GM23248 (cell line): ENCODE measurements at places on chromosomes 13 and 19. TPM values are rescaled to one million over a fixed set of nuclear protein-coding genes. Genes with fewer than 3 reads are reported as not detected.

- no peaks in the 10 kb centered on the region for H3K27me3 ChIP-seq
- no peak overlapping the region for H3K4me3 ChIP-seq
- DNase-seq, result no peak
Measured at GRCh38 chr19:54696117-54696548, 28.1 kb upstream of the KIR3DL3 start.

SYNGR4 gene
- not detected in 2 replicates for total RNA-seq

ZNF160 gene
- total RNA-seq, result 20.2 and 23.0 TPM in 2 replicates

DNA sequence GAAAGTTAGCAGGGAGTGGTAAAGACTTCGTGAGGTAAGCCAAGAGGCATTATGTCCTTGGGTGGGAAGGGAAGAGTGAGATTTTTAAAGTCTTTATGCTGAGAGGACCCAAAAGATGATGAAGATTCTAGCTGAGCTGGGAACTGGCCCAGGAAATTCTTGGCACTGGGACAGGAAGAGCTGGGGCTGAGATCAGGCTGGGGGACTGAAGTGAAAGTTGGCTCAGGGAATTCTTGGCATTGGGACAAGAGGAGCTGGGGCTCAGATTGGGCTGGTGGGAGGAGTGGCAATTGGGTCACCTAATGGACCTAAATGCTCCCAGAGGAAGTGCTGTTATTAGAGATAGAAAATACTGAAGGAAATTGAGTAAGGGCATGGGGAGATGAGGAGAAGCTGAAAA is 8.8 kb downstream of the SCEL start:
- peak; percentile 17 for DNase-seq
- H3K4me1 ChIP-seq, result no peaks in the 10 kb centered on the region
- no peak overlapping the region for H3K4me3 ChIP-seq
- H3K27ac ChIP-seq, result no peak overlapping the region
- H3K36me3 ChIP-seq, result no peaks in the 10 kb centered on the region
- no peaks in the 10 kb centered on the region; the same call in 1 of the 2 replicates for H3K27me3 ChIP-seq

CEACAM7 gene
- total RNA-seq, result not detected in 2 replicates

DNA sequence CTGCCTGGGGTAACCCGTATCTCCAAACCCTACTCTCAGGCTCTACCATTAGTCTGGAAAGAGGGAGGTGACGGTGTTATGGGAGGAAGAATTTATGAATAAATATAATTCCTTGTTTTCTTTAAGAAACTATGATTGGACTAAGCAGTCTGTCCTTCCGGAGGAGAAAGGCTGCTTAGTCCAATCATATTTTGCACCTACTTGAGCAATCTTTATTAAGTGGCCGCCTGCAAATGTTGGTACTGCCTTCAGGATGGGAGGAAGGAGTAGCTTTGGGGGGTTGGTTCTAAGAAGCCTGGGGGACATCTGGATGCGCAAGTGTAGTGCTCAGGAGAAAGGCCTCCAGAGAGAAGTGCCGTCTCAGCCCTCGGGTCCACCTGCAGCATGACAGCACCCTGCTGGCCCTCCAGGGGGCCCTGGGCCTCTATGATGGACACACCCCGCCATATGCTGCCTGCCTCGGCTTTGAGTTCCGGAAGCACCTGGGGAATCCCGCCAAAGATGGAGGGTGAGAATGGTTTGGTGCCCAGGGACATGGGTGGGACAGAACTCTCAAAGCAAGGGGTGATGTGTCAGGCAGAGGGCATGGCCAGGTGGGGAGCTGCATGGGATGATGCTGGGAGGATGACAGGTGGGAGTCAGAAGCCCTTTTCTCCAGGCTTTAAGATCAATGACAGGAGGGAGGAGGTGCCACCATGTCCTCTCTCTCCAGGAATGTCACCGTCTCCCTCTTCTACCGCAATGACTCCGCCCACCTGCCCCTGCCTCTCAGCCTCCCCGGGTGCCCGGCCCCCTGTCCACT is 4.1 kb downstream of the ACP4 start:
- H3K27ac ChIP-seq, result no peak overlapping the region
- no peaks in the 10 kb centered on the region; the same call in 1 of the 2 replicates for H3K36me3 ChIP-seq
- H3K4me3 ChIP-seq, result no peak overlapping the region
- no peaks in the 10 kb centered on the region for H3K27me3 ChIP-seq
- H3K4me1 ChIP-seq, result no peaks in the 10 kb centered on the region
- DNase-seq, result peak; percentile 22

ZNF506 gene
- total RNA-seq, result 11.8 and 20.0 TPM in 2 replicates

CRB3 gene
- not detected in 2 replicates for total RNA-seq

GRCh38 chr19:46428239-46429135 is at the start of gene PNMA8C:
PNMA8C (minus strand) TSS chr19:46428936; CDS start chr19:46428359, 577 bp downstream.
- DNase-seq, result peak; percentile 78
- peaks cover 11% of the 10 kb centered on the region; the same call in 1 of the 2 replicates for H3K4me1 ChIP-seq
- H3K36me3 ChIP-seq, result no peaks in the 10 kb centered on the region
- H3K27ac ChIP-seq, result no peak within 1 kb of the TSS
- H3K4me3 ChIP-seq, result peak within 1 kb of the TSS; percentile 40; the same call in 1 of the 2 replicates

DNA sequence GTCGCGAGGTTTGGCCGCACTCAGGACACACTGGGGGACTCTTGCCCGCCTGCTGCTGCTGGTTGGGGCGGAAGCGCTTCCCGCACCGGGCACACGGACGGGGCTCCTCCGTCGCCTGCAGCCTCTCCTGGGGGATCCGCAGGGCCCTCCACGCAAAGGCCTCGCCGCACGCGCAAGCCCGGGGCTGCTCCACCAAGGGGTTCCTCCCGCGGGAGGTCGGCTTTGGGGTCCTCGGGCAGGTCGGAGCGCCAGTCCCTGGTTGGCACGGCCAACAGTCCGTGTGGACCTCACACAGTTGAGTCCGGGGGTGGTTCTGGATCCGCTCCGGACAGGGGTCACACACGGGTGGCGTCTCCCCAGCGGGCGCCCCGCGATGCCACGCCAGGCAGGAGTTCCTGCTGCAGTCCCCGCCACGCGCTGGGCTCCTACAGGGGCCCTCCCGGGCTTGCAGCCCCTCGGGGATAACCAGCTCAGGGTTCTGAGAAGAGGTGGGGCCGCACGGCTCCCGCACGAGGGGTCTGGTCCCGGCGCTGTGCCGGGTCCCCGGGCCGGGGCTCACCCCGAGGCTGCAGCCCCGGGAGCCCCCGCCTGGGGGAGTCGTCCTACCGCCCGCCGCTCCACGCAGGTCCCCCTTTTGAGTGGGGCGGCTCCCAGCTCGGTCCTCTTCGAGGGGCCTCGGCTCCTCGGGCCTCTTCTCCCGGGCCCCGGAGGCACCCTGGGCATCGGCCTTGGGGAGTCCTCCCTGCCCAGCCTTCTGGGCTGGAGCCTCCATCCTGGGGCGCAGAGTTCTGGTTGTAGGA is 6.2 kb upstream of the ZNF497 start:
- H3K4me1 ChIP-seq, result no peaks in the 10 kb centered on the region
- H3K27me3 ChIP-seq, result no peaks in the 10 kb centered on the region
- no peaks in the 10 kb centered on the region for H3K36me3 ChIP-seq

GRCh38 chr13:76163761-76164160 is 527.6 kb downstream of the LMO7 start:
- no peaks in the 10 kb centered on the region for H3K36me3 ChIP-seq
- H3K4me1 ChIP-seq, result no peaks in the 10 kb centered on the region
- DNase-seq, result no peak
- H3K4me3 ChIP-seq, result no peak overlapping the region
- H3K27ac ChIP-seq, result no peak overlapping the region

DNA sequence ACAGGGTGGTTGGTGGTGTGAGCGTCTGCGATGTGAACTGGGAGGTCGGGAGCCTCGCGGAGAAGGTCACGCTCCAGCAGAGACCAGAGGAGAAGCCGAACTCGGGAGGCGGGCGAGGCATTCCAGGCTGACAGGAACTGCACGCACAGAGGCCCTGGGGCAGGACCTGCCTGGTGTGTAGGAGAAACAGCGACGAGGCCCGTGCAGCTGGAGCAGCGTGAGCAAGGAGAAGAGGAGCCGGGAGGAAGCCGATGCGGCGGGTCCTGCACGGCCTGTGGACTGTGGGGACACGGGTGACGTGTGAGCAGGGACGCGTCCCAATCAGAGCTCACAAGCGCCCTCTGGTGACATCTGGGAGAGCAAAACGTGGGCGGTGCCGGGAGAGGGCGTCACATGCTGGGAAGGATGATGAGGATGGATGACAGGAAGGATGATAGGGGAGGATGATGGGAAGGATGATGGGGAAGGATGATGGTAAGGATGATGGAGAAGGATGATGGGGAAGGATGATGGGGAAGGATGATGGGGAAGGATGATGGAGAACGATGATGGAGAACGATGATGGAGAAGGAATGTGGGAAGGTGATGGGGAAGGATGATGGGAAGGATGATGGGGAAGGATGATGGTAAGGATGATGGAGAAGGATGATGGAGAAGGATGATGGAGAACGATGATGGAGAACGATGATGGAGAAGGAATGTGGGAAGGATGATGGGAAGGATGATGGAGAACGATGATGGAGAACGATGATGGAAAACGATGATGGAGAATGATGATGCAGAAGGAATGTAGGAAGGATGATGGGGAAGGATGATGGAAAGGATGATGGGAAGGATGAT is 16.1 kb upstream of the MADCAM1 start:
- no peaks in the 10 kb centered on the region for H3K27me3 ChIP-seq
- peak overlapping the region; percentile 46 for H3K4me3 ChIP-seq
- no peak overlapping the region for H3K27ac ChIP-seq

ERICH6B gene
- not detected in 2 replicates for total RNA-seq

GRCh38 chr13:43270130-43270830 is 246.9 kb downstream of the DNAJC15 start:
- peaks cover 46% of the 10 kb centered on the region for H3K4me1 ChIP-seq
- DNase-seq, result no peak
- no peaks in the 10 kb centered on the region for H3K27me3 ChIP-seq
- H3K27ac ChIP-seq, result no peak overlapping the region
- H3K36me3 ChIP-seq, result no peaks in the 10 kb centered on the region
- no peak overlapping the region for H3K4me3 ChIP-seq

DNA sequence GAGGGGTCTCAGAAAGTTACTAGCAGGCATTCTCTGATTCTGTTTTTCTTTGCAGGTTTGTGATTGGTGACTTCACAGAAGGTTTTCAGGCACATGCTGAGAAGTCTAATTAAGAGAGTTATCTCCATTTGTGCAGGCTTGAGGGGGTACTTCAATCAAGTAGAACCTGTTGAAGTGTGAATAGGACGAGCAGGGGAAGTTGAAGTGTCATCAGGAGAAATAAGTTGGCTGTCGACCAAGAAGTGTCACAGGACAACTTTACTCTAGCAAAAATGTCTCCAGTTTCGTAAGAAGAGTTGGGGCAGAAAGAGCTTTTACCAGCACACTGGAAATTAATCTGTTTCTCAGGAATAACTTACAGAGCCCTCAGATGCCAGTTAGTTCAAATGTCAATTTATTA is 576.5 kb upstream of the SLITRK5 start:
- H3K27ac ChIP-seq, result no peak overlapping the region
- peaks cover 16% of the 10 kb centered on the region for H3K4me1 ChIP-seq
- no peak overlapping the region for H3K4me3 ChIP-seq
- no peaks in the 10 kb centered on the region for H3K27me3 ChIP-seq
- no peak for DNase-seq
- H3K36me3 ChIP-seq, result no peaks in the 10 kb centered on the region

KLK2 gene
- total RNA-seq, result not detected in 2 replicates

DNA sequence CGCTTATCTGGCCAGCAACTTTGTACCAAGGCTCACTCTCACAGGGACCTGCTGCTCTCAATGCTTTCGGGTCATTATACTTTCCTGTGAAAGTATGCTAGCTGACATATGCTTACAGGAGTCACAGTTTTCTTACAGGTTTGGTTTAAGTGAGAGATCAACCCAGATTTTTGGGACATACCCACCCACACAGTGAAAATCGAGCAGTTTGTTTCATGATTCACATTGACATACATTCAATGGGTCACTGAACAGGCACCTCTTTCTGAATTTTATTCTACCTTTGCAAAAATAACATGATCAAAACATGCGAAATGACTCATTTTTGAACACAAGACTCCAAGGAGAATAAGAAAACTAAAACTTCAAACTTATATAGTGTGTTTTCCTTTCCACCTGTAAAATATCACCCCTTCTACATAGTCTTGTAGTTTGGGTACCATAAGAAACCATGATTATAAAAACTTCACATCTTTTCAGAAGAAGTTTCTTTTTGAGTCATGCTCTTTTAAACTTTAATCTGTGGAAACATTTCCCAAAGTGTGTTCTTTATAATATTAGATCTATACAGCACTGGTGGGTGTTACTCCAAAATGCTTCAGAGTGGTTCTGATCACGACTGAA is 44.3 kb upstream of the TEX29 start:
- H3K4me3 ChIP-seq, result no peak overlapping the region
- DNase-seq, result no peak
- peaks cover 10% of the 10 kb centered on the region for H3K4me1 ChIP-seq
- H3K27me3 ChIP-seq, result no peaks in the 10 kb centered on the region
- H3K27ac ChIP-seq, result no peak overlapping the region
- peaks cover 36% of the 10 kb centered on the region for H3K36me3 ChIP-seq

ZNF667 gene
- 5.3 and 5.6 TPM in 2 replicates for total RNA-seq

DNA sequence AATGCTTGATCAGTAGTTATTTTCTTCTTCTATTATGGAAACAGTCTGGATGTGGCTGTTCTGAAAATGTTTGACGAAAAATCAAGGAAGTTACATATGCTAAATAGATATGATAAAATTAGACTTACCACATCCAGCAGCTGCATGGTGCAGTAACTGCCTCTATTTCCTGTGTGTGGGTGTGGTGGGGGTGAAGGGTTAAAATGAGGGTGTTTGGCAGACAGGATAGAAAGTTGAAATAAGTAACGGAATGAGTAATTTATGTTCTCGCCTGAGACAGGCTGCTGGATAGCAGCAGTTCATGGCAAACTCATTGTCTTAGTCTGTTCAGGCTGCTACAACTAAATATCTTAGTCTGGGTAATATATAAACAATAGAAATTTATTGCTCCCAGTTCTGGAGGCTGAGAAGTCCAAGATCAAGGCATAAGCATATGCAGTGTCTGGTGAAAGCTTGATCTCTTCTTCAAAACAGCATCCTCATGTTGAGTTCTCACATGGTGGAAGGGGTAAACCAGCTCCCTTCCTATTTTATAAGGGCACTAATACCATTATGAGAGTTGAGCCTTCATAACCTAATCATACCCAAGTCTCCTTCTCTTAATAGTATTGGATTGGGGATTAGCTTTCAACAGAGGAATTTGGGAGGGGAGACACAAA is 1248.9 kb downstream of the SLITRK5 start:
- H3K36me3 ChIP-seq, result no peaks in the 10 kb centered on the region
- no peak for DNase-seq
- no peaks in the 10 kb centered on the region for H3K4me1 ChIP-seq
- no peak overlapping the region for H3K4me3 ChIP-seq
- no peaks in the 10 kb centered on the region for H3K27me3 ChIP-seq
- H3K27ac ChIP-seq, result no peak overlapping the region
